T-helper 17 cell (primary cell): ENCODE measurements at places on chromosomes 7 and 10.

DNA sequence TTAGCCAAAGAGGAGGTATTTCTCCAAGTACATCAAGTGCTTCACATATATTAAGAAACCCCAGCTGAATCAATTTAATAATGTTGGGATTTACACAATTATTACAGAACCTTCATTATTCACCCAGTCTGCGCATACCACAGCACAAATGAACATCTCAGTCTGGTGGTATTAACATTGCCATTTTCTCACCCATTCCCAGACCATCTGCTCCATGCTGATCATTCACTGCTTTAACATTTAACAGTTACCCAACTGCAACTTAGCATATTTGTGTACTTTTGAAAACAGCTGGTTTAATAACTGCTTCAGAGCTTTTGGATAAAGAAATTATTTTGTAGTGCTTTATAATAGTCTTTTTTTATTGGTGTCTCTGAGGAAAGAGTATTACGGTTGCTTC lies 1072.1 kb downstream of the NXPH1 start:
- DNase-seq: no peak

- no peak for DNase-seq
Observed at GRCh38 chr7:77808517-77808916, 9.9 kb downstream of the PHTF2 start.

DNA sequence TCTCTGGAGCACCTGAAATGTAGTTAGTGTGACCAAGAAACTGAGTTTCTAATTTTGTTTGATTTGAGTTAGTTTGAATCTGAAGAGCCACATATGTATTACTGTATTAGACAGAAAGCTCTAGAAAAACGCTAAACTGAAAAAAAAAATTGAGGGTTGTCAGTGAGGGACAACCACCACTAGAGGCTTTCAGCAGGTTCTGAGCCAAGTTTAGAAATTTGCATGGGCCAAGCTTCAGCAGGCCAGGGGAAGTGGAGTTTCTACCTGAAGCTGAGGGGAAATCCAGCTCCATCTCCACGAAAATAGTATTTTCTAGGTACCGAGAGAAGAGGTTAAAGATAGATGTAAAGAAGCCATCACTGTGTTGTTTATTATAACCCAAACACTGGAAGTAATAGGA lies 77.9 kb upstream of the PLXNA4 start:
- no peak for DNase-seq

DNA sequence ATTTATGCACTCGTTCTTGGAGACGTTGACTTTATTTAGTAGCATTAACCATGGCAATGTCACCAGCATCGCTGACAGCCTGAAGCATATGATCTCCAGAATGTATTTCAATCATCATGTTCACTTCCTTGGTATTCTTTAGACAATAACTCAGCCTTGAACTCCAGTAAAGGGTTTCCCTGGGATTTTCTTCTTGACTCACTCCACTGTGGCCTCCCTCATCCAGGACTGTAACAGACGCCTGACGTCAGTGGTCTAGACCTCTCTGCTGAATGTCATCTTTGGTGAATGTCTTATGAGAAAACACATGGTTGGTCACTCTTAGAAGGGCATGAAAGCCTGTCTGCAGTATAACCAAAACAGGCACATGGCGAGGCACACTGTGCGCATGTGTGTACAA lies 64.4 kb downstream of the EGFR start:
- DNase-seq: no peak

DNA sequence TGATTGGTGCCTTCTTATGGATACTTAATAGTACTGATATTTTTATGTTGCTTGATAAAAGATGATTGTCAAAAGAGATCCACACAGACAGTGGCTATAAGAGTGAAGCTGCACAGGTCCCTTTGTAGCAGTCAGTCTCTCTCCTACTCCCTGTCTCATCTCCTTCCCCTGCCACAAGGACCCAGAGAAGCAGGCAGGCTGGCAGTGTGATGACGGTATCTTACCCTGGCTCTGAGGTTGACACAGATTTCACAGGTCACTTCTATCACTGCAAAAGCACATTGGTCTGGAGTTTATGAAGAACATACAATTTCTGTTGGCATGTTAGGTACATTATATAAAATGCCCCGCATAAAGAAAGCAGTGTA lies 64.4 kb upstream of the AHR start:
- DNase-seq: peak; percentile 12

GRCh38 chr7:108143658-108144420 lies 13.7 kb upstream of the LAMB4 start:
- DNase-seq: no peak

DNA sequence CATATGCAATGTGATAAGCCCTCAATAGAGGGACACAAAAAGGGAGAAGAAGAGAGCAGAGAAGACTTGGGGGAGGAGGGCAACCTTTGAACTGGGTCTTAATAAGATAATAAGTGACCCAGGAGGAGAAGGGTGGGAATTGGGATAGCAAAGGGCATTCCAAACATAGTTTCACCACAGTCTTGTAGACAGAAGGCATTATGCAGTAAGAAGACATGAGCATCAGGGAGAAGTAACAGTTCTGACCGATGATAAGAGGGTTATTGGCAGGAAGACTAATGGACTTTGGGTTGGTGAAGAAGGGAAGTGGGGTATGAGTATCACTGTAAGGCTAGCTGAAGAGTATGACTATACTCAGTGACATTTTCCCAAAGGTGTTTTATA lies 63.6 kb downstream of the TES start:
- DNase-seq: no peak

DNA sequence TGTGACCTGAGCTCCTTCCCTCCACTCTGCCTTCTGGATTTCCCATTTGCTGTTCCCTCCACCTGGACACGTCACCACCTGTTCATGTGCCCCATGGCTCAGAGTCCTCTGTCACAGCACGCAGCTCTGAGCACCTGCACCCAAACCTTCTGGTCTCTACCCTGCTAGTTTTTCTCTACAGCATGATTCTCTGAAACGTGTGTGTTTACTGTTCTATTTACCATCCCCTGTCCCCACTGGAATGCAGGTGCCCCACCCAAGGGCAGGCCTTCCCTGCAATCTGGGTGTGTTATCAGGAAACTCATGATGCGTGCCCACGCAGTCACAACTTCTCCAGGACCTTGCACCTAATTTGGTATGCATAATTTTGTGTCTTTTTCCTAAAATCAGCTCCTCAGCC lies 284.4 kb upstream of the IGFBP3 start:
- DNase-seq: no peak

GRCh38 chr7:45890902-45891461 lies 2.7 kb downstream of the IGFBP1 start:
- no peak for DNase-seq

DNA sequence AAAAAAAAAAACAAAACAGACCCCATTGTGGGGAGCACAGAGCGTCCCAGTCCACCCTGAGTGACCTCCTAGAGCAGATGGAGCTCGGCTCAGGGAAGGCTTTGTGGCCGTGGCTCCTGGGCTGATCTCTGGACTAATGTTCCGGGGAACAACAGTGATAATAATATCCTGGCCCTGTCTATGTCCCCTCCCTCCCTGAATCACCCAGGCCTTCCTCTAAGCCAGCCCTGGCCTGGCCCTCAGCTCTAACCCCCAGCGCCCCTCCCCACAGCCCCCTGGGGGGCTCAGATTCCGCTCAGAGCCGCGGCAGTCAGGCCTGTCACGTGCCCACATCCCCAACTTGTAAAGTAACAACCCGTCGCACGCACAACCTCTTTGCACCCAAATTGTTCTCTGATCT lies 48.3 kb downstream of the MICALL2 start:
- no peak for DNase-seq
